Stimulated activated CD8-positive, alpha-beta memory T cell treated with anti-CD3 and anti-CD28 coated beads, Interleukin-7, amount 100 ng/mL, for 1 hour (primary cell): ENCODE measurements at places on chromosomes 16 and 17.

DNA sequence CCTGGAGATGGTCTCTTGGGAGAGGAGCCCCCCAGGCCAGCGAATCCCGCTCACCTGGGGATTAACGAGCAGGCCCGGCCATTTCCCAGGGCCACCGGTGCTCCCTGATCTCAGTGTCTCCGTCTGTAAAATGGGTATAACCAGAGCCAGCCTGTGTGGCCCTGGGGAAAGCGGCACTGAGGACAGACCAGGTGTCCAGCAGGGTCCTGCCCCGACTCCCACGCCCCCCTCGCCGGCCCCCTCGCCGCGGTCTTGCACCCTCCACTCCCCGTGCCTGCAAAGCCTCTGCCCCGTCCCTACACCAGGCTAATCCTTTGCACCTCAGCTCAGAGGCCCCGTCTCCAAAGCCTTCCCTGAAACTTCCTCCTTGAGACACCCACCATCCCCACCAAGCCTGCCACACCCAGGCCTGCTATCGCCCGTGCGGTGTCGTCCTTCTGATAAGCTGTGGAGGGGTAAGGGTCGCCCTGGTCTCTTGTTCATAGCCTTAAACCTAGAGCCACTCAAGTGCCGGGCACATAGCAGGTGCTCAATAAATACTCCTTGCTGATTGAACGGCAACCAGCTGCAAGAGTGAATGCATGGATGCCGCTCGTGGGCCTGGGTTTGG, 259.1 kb downstream of the C16orf95 start:
- DNase-seq = no peak

DNA sequence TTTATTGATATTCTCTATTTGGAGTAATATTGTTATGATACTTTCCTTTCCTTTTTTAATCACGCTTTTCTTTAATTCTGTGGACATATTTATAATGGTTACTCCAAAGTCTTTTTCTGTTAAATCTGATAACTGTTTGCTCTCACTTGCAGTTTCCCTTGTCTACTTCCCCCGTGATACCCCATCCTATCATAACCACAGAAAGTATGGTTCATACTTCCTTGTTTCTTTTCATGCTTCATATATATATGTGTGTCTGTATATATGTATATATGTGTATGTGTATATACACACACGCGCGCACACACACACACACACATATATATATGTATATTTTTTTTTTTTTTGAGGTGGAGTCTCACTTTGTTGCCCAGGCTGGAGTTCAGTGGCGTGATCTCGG, 23.5 kb downstream of the SPECC1 start:
- DNase-seq = no peak

- DNase-seq = no peak
Observed at GRCh38 chr16:74578838-74579237, 28.1 kb downstream of the GLG1 start.

DNA sequence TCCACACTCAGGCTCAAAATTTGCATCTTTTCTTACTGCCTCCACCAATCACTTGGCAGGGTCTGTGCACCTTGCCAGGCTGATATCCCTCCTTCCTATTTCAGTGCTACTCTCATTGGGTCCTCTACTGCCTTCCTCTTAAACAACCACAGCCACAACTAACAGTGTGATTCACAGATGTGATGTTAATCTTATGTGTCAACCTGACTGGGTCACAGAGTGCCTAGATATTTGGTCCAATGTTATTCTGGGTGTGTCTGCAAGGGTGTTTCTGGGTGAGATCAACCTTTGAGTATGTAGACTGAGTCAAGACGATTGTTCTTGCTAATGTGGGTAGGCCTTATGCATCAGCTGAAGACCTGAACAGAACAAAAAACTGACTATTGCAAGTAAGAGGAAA, 51.3 kb upstream of the IRX6 start:
- DNase-seq = no peak

DNA sequence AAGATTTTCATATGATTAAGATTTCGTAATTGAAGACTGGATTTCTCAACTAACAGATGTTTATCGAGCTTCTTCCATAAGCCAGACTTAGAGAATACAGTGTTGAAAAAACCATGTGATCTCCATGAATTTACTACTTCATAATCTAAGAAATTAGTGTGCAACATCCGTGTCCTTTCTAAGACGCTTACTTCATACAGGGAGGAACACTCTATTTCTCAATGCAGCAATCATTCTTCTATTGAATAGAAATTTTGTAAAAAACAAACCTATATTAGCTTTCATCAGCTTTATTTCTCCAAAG, 946.3 kb downstream of the KCNJ2 start:
- no peak for DNase-seq

GRCh38 chr16:83955218-83956130, 2.4 kb downstream of the OSGIN1 start:
- DNase-seq = no peak

DNA sequence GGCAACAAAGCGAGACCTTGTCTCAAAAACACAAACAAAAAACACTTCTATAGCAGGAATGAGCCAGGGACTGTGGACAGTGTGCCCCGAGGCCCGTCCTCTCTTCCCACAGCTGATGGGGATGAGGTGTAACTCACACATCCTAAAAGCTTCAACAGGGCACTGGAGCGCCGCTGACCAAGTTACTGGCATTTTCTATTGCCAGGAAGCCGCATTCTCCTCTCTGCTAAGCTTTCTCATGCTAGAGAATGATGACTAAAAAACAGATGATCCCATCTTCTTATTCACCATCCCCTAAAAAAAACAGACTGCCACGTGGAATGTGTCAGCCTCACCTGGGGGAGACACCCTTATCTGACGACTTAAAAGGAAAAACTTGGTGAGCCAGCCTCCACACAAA, 16.3 kb downstream of the CARHSP1 start:
- DNase-seq = no peak

DNA sequence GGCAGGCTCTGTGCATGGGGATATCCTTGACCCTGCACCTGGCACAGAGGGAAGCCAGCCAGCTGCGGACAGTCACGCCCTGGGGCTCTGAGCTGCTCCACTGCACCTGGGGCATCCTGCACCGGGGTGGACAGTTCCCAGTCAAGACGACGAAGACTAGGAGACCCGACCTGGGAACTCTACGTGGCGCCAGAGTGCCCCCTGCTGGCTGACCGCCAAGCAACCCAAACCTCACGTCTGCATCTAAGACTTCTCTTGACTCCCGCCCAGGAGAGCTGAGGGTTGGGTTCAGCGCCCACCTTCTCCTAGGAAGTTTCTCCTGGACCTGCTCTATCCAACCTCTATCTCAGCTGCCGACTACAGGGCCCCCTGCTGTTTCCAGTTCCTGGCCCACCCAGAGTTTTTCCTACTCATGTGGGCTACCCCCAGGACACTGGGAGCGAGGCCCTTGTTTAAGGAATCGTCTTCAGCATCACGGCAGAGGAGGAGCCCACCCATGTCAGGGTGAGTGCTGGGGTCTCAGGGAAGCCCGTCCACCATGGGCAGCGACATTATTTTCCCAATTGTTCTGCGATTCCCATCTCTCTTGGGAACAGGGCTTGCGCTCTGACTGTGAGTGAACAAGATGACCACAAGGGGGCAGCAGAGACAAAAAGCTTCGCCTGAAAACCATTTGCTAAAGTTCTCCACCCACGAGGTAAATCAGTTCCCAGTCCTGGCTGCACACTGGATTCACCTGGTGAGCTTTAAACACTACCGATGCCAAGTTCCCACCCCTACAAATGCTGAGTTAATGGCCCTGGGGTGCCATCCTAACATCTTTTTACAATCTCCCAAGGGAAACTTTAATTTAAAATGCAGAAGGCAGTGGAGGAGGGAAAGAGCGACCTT, 29.3 kb downstream of the TLE7 start:
- peak; percentile 11 for DNase-seq

GRCh38 chr16:87216148-87216840, 100.9 kb downstream of the C16orf95 start:
- no peak for DNase-seq

DNA sequence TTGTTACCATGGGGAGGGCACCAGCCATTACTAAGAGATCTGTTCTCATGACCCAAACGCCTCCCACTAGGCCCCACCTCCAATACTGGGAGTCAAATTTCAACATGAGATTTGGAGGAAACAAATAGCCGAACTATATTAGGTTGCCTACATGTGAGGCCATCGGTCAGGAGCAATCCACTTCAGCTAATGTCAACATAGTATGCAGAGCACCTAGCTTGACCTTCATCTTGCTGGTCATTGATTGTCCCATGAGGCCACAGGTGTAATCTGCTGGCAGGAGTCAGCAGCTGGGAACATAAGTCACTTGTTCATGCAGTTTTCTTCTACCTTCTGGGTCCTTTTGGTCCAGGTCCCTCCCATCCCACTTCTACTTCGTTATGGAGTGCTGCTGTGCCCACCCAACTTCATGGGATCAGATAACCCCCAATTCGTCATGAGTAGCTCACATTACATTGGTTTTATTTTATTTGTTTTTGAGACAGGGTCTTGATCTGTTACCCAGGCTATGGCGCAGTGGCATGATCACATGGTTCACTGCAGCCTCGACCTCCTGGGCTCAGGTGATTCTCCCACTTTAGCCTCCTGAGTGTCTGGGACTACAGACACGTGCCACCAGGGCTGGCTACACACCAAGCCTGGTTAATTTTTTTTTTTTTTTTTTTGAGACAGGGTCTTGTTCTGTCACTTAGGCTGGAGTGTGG, 5.9 kb upstream of the KPNA2 start:
- no peak for DNase-seq

- no peak for DNase-seq
Observed at GRCh38 chr16:76801357-76801756, 389.6 kb upstream of the MON1B start.

- DNase-seq = no peak
Observed at GRCh38 chr17:57330587-57330986, 74.3 kb downstream of the MSI2 start.

GRCh38 chr17:10899281-10899680, 61.4 kb upstream of the PIRT start:
- DNase-seq = no peak

DNA sequence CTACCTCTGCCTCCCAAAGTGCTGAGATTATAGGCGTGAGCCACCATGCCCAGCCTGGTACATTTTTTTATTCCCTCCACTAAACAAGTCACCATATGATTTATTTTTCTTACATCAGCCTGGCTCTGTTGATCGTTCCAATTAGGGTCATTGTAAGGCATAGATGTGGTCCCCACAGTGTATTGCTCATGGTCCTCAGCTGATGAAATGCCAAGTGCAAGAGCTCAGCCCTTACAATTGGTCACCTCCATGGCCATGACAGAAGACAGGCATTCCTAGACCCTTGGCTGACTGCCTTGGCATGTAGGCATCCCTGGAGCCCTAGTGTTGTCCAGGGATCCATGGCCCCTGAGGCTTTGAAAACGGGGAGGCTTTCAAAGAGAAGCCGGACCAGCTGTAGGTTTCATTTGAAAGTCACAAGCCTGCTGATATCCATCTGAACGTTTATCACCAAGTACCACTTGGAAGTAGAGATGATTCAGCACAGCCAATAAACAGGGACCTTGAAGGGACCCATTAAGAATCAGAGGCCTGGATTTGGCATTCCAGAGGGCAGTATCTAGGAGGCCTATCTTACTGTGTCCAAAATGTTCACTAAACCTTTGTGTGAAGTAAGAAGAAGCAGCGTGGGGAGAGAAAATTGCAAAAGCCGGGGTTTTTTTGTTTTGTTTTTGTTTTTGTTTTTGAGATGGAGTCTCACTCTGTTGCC, 20.6 kb upstream of the PRKCA start:
- DNase-seq = no peak

- DNase-seq = no peak
Observed at GRCh38 chr17:28320215-28321061, 1.4 kb downstream of the TMEM97 start.

DNA sequence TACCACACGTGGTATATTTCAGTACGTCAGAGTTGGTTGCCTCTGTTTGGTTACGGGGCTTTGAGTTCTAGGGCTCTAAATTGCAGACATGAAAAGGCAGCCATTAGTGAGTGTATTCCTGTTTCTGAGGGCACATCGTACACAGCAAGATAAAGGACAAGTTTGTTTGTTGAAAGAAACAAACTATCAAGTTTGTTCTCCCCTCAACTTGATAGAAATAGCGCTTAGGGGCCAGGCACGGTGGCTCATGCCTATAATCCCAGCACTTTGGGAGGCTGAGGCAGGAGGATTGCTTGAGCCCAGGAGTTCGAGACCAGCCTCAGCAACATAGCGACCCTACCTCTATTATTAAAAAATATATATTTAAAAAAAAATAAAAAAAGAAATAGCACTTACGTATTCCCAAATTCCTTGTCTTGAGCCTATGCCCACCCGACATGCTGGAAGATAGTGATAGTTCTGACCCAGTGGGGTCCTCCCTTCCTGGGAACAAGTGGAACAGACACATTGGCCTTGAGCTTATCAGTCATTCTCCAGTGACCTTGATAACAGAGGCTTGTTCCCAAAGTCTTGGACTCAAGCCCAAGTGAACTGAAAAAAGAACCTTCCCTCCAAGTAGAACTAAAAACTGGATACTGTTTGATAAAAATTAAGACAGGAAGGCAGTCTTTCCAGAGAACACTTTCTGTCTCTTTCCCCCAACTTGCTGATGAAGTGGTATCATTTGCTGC, 139.9 kb upstream of the CACNG3 start:
- DNase-seq = no peak

DNA sequence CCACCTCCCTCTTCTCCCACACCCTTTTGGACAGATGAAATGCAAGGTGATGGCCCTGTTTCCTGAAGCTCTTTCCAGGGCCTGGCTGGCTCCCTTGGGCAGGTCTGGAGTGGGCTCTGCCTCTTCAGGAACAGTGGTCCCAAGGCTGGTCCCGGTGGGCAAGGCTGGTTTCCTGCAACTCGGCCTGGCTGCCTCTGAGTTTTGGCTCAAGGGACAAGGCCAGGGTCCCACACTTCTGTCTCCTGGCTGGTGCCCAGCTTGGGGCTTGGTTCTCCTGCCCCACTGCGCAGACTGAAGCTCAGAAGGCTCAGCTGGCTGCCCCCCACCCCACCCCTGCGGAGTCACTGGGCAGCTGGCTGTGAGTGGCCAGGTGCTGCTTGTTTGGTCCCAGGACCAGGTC, 3.8 kb upstream of the ACTG1 start:
- DNase-seq = no peak

DNA sequence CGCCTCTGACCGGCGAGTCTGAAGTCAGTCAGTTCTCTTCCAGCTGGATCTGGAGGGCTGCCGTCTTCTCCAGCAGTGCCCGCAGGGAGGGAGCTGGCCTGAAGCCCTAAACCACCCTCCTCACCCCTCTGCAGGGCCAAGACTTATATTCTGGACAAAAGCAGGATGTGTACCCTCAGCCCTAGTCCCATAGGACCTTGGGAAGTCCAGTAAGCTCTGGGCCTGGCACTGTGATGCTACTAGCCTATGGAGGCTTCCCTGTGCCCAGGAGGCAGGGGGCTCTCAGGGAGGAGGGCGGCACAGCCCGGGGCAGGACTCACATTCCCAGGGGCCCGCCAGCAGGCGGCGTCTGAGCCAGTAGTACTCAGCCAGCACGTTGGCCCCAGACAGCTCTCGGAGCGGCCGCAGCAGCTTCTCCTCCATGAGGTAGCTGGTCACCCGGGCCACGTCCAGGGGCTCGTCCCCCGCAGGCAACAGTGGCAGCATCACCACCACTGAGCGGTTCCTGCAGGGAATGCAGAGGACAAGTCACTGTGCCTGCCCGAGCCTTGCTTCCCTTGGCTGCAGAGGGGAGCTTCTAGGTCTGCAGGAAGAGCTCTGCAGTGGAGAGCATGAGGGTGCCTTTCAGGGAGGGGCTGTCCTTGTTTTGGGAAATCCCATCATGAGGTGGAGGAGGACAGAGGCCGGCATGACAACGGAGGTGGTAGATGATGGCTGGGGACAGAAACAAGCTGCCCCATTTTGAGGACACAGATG, 41.7 kb downstream of the RMI2 start:
- DNase-seq = no peak
